Endothelial cell of umbilical vein (primary cell): ENCODE measurements at places on chromosomes 7 and 10. TPM values are rescaled to one million over a fixed set of nuclear protein-coding genes. Genes with fewer than 3 reads are reported as not detected.

CD36 gene
- 0.57 and 0.87 TPM in 2 replicates for polyA plus RNA-seq

C1QL3 gene
- not detected in 2 replicates for polyA plus RNA-seq

GRCh38 chr7:129857313-129857712 lies 95.4 kb downstream of the UBE2H start:
- no peak for DNase-seq

GRCh38 chr10:52484206-52485065 lies 170.4 kb downstream of the DKK1 start:
- DNase-seq = no peak

- DNase-seq = no peak
These were observed 41.7 kb downstream of the OGDH start for GRCh38 chr7:44647981-44648714.
